Umbilical cord (tissue), 2 donors: ENCODE measurements at places on chromosomes 11 and 22. TPM values are rescaled to one million over a fixed set of nuclear protein-coding genes. Genes with fewer than 3 reads are reported as not detected.

Gene SYCE3
- not detected for total RNA-seq

Gene FAM180B
- not detected for total RNA-seq

- peak; percentile 68 for DNase-seq
Observed at GRCh38 chr11:109123816-109124787, 297.9 kb upstream of the C11orf87 start.

Gene C1QTNF6
- total RNA-seq, result 13.0 TPM

DNA sequence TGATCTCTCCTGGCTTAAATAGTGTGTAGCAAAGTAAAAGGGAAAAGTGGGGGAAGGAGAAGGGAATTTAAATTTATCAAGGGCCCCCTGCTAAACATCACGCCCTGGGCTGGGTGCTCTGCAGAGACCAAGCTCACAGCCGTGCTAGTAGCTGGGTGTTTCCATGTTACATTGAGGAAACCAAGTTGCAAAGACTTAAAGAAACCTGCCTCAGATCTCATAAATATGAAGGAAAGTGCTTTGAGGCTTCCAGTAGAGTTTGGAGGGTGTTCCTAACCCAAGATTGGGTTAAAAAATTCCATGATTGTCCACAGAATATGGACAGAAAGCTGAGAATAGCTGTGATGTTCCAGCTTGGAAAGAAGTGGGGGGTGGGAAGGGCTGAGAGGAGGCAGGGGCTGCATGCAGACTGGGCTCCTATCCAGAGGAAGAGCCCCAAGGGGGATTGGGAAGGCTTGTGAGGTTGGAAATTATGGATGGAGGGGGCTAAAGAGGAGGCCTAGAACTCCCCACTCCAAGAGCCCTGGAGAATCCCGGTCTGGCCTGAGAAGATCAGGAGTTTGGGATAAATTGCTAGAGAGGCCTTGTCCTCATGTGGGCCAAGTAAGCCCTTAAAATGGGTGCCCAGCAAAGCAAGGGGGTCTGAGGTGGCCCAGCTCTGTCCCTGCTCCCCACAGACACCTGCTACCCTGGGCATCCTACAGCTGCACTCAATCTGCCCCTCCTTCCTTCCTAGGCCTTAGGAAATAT, 25.0 kb upstream of the OAF start:
- DNase-seq, result peak; percentile 65

Gene FIBIN
- total RNA-seq, result 86.4 TPM

Gene PARVG
- 7.5 TPM for total RNA-seq

DNA sequence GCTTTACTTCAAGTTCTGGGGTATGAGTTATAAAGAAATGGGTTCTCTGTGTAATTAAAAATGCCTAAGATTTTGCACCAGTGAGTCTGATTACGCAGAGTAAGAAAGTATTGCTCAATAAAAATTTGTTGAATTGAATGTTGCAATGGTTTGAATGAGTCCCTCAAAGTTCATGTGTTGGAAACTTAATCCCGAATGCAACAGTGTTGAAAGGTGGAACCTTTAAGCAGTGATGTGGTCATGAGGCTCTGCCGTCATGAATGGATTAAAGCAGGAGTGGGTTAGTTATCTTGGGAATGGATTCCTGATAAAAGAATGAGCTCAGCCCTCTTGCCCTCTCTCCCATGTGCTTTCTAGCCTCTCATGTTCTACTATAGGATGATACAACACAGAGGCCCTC, 52.6 kb upstream of the SESN3 start:
- peak; percentile 45 for DNase-seq

Gene SLC43A3
- total RNA-seq, result 57.5 TPM

Gene ARHGAP32
- total RNA-seq, result 6.0 TPM

DNA sequence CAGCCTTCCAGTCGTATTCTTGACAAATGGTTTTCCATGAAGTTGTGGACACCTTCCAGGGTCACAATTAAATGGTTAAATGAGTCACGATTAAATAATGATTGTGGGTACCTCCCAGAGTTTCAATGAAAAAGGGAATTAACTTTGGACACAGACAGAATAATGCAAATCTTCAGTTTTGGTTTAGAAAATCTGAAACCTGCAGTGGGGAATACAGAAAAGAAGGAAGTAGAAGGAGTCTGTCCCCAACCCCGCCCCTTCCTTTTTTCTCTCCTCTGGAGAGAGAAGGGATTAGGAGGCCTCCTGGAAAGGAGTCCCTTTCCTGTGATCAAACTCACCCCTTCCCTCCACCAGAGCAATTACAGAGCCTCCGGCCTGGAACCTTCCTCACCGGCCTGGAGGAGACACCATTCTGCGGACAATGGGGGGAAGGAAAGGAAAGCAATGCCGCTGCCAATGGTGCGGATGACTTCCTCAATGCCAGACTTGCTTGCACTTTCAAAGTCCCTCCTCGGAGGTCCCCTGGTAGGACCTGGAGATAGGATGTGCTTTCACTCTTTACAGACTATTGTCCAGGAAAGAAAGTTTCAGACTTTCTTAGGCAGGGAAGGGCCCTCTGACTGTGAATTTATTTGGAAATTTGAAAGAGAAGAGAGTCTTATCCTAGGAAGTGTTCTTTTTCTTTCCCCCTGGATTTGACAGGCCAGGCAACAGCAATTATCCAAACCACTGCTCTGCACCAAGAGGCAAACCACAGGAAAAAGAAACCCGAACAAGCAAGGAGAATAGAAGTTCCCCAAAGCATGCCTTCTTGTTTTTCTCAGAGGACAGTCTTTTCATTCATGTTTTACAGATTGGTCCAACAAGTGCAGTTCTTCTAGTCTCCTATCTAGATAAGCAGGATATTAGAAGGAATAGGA, 86.8 kb downstream of the PTPRJ start:
- no peak for DNase-seq

DNA sequence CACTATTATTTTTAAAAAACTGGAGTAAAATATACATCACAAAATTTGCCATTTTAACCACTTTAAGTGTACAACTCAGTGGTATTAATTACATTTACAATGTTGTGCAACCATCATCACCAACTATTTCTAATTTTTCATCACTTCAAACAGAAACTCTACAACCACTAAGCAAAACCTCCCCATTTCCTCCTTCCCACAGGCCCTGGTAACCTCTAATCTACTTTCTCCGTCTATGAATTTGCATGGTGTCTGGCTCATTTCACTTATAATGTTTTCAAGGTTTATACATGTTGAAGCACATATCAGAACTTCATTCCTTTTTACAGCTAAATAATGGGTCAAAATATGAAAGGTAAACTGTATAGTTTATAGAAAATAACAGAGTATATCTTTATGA, 24.4 kb downstream of the DDI1 start:
- DNase-seq, result no peak

GRCh38 chr11:21428796-21429195, 759.4 kb downstream of the NELL1 start:
- no peak for DNase-seq

DNA sequence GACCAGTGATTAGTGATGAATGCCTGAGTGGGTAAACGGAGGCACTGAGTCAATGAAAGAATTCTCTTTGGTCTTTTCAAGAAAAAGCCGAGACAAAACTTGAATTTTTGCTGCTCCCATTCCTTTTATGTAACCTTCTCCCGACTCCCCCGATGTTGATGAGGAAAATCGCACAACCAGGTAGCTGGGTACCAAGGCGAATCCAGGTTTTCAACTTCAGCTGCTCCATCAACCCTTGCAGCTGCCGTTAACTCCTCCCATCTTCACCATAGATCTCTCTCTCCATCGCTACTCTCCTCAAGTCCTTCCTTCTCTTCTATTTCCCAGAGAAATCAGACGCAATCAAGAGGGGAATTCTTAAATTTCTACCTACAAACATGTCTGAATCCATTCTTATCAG, 611 bp upstream of the USP2 start:
- no peak for DNase-seq

Gene MYEOV
- total RNA-seq, result 0.48 TPM

GRCh38 chr11:113839842-113840241, 35.5 kb downstream of the USP28 start:
- no peak for DNase-seq

GRCh38 chr11:119612814-119613213, 116.2 kb downstream of the NECTIN1 start:
- no peak for DNase-seq

DNA sequence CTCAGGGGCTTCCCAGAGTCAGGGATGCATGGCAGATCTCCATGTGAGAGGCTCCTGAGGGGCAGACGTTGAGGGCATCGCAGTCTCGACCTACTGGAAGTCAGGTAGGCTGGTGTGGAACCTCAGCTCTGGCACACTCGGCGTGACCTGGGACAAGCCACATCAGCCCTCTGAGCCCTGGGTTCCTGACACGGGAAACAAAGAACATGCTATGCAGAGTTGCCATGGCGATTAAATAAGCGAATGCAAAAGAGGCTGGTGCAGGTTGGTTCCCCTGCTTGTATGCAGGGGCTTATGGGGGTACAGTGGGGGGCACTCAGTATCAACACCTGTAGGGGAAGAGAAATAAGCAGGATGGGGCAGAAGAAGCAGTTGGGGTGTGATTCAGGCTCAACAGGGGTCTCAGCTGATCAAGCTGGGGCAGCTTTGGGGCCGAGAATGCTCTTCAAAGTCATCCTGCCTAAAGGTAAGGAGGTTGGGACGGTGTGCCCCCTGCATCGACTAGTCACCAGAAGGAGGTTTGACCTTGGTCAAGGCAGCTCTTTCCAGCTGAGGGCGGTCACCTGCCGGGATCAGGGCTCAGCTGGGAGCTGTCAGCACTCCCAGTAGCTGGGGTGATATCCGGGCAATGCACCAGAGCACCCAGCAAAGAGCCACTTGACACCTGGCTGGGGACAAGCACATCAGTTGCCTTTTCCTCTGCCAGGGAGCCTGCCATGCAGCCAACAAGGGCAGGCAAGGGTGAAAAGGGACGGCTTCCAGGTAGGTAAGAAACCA, 442.7 kb downstream of the MIAT start:
- no peak for DNase-seq

- DNase-seq, result no peak
Observed at GRCh38 chr11:16440136-16440535, 83.8 kb upstream of the SOX6 start.

GRCh38 chr22:40396882-40397281, 26.5 kb downstream of the SGSM3 start:
- DNase-seq, result peak; percentile 91

Gene SCO2
- not detected for total RNA-seq

GRCh38 chr11:130049328-130049771, 20.3 kb upstream of the APLP2 start:
- DNase-seq, result peak; percentile 84

Gene OR51E2
- total RNA-seq, result 6.0 TPM
